ENCODE measurements at places on chromosomes 5 and 9.

DNA sequence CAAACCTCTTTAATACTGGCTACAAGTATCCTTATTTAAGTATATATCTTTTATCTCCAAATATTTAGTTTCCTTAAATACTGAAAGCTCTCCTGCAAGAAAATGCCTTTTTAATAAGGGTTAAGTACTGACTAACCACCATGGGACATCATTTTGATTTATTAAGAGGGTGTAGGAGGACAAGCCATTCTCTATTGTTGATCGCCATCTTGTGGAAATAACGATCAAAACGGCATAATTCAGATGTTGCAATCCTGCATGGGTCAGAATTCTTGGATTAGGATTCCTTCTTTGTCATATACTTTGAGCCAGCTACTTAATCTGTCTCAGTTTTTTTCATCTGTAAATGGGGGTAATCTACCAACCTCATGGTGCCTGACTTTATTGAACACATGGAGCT, 28.7 kb upstream of the C5orf46 start:
- no peak for DNase-seq

- DNase-seq: no peak
These were observed 611.2 kb upstream of the ZNF608 start for GRCh38 chr5:125357660-125358059.

- DNase-seq: no peak
These were observed 27.3 kb downstream of the FOXE1 start for GRCh38 chr9:97880336-97880735.

DNA sequence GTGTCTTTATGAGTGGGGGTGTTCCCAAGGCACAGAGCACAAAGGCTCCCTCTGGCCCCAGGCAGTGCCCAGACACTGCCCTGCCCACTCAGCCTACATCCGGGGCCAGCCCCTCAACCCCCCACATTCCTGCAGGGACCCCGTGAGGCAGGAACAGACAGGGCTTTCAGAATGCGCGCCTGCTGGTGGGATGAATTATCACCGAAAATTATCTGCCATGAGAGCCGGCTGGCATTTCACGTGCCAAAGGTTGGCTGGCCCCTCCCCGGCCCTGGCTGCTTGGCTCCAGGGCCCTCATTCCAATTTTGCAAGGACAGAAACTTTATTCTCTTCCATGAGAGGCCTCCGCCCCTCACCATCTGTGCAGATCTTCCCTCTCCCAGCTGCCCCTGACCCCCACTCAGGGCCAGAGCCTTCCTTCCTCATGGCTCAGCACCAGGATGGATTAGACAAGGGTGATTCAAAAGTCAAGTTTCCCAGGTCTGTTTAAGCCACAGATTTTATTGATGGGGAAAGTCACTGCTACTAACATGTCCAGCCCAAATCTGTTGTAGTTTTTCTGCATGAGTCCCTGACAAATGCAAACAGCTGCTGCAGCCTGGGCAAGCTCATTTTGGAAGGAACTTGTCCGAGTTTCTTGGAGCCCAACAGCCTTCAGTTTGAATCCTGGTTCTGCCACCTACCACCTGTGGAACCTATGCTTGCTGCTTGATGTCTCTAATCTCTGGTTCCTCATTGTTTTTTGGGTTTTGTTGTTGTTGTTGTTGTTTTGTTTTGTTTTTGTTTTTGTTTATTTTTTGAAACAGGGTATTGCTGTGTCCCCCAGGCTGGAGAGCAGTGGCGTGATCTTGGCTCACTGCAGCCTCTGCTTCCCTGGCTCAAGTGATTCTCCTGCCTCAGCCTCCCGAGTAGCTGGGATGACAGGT, 32.3 kb upstream of the WDR38 start:
- DNase-seq: no peak

DNA sequence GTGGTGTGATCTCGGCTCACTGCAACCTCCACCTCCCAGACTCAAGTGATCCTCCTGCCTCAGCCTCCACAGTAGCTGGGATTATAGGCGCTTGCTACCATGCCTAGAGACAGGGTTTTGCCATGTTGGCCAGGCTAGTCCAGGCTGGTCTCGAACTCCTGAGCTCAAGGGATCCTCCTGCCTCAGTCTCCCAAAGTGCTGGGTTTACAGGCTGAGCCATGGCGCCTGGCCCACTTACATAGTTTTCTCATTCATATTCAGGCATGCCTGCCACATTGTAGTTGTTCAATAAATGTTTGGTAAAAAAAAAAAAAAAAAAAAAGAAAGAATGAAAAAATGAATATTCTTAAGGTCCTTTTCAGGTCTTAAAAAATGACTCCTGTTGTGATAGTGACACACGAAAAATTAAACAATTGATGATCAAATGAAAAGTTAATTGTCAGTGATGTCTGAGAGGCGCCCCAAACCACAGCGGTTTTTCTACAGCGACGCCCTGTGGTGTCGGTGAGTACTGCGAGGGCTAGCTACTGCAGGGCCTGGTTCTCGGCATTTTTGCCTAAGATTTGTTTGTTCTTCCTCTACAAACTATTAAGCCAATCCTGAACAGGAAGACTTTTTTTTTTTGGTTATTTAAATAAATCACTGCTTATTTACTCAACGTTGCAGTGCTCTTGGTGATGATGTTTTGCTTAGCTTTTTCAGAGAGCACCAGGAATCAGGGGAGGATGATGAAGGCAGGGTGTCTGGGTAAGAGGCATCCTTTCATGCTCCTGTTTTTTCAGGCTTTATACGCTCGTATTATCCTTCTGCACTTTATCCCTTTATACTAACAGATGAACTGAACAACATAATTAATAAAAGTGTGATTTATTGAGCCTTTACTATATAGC, 67.0 kb upstream of the DPYSL3 start:
- no peak for DNase-seq
